ENCODE measurements at places on chromosomes 16 and 17.

GRCh38 chr16:52757746-52758472 lies 211.0 kb upstream of the TOX3 start:
- no peak for DNase-seq

GRCh38 chr17:76833034-76833644 lies 35.1 kb upstream of the MGAT5B start:
- no peak for DNase-seq

- no peak for DNase-seq
Measured at GRCh38 chr16:8107296-8107695, 483.0 kb downstream of the TMEM114 start.

GRCh38 chr17:62778990-62779681 lies 29.0 kb downstream of the MARCHF10 start:
- no peak for DNase-seq

DNA sequence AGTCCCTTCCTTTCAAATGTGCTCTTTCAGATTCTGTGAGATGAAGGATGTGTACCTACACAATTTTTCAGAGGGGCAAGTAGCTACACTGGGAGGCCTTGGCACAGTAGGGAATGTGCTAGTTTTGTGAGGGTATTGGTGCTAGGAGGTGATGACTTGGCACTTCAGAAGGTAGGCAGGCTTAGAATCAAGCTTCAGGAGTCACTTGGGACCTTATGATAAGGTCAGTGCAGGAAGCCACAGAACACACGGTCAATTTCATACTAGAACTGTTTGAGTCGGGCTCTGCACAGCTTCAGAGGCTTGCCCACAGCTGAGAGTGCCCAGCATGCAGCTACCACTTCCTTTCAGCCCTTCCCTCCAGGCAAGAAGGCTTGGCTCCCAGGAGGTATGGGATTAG lies 6.1 kb downstream of the CMTM1 start:
- DNase-seq = no peak

Data from stimulated activated naive CD8-positive, alpha-beta T cell treated with anti-CD3 and anti-CD28 coated beads, Interleukin-15, Interleukin-2, amounts not matched to agents 100 U/mL and 50 U/mL, for 24 hours (primary cell).